Aorta (tissue), 5 donors: ENCODE measurements at places on chromosomes 3 and 15. TPM values are rescaled to one million over a fixed set of nuclear protein-coding genes. Genes with fewer than 3 reads are reported as not detected.

ZPLD1 gene
- 0.15 TPM for total RNA-seq

RFC4 gene
- 10.4 TPM for total RNA-seq

THOC7 gene
- 53.8 TPM for total RNA-seq

DNA sequence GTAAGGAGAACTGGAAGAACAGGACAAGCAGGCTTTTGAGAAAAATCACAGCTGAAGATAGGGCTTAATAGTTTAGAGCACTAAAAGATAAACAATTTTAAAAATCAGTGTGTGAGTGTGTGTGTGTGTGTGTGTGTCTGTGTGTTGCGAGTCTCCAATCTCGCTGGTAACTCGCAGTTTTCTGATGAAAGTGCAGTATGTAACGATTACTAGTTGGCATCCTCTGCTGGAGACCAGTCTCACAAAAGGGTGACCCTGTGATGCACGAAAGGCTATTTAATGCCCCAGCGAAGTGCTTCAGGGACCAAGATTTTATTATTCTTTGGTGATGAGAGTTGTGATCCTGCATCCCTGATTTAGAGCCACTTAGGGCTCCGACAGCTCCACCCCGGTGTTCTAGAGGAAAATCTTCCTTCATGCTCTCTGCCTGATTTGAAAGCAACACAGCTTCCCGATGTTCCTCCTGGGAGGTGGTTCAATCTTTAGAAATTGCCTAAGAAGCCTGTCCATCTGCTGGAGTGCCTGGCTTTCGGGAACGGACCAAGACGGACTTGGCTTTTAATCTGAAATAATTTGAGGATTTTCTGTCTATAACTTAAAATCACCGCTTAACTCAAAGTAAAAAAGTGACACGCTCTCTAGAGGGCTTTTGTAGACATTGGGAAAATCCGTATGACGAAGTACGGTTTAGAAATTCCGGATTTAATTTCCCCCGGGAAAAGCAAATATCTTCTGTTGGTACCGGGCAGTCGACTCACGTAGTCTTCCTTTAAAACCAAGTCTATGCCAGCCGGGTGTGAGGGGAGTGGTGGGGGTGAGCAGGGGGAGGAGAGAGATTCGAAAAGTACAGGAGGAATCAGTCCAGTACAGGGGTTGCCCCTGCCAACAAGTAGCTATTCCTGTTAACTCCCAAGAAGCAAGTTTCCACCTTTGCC, 1.1 kb upstream of the ALCAM start:
- DNase-seq: no peak
- H3K27ac ChIP-seq: peak overlapping the region; percentile 89
- H3K4me3 ChIP-seq: peak overlapping the region; percentile 2
- H3K36me3 ChIP-seq: no peaks in the 10 kb centered on the region
- no peaks in the 10 kb centered on the region for H3K27me3 ChIP-seq

DNA sequence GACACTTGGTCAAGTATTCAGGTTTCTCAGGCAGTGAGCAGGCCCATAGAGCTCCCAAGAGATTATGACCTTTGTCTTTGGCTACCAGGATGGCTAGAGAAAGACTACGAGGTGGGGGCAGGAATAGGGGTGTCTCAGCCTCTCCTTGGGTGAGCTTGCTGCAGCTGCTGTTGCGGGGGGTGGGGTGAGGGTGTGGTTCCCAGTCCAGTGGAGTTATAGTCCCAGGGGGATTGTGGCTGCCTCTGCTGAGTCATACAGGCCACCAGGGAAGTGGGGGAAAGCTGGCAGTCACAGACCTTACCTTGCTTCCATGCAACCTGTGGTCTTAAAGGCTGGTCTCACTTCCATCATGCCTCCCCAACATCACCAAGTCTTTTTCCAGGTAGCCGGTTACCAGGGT, 31.7 kb downstream of the ATP2C1 start:
- H3K36me3 ChIP-seq: no peaks in the 10 kb centered on the region
- no peak overlapping the region for H3K4me3 ChIP-seq
- H3K27ac ChIP-seq: no peak overlapping the region

- no peaks in the 10 kb centered on the region for H3K36me3 ChIP-seq
- H3K4me1 ChIP-seq: no peaks in the 10 kb centered on the region
- no peak overlapping the region for H3K27ac ChIP-seq
- DNase-seq: no peak
These were observed 51.0 kb downstream of the REC114 start for GRCh38 chr15:73493922-73494321.
